ENCODE measurements at places on chromosomes 12 and 14.
A peak's percentile ranks its signal among the peaks of the same experiment; 100 is the strongest.

GRCh38 chr14:40164083-40164482 is 731.9 kb upstream of the FBXO33 start:
- no peak for DNase-seq

- no peak for DNase-seq
These were observed 72.2 kb downstream of the VCPKMT start for GRCh38 chr14:50044042-50044651.

DNA sequence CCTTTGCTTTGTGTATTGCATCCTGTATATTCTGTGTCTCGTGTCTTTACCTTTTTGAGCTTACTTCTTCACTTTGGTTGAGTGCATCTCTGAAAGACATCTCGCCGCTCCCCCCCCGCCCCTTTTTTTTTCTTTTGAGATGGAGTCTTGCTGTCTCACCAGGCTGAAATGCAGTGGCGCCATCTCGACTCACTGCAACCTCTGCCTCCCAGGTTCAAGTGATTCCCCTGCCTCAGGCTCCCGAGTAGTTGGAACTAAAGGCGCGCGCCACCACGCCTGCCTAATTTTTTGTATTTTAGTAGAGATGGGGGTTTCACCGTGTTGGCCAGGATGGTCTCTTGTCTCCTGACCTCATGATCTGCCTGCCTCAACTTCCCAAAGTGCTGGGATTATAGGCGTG is 49.9 kb downstream of the DIP2B start:
- DNase-seq, result no peak

GRCh38 chr14:96922986-96923385 is 125.8 kb downstream of the VRK1 start:
- no peak for DNase-seq

DNA sequence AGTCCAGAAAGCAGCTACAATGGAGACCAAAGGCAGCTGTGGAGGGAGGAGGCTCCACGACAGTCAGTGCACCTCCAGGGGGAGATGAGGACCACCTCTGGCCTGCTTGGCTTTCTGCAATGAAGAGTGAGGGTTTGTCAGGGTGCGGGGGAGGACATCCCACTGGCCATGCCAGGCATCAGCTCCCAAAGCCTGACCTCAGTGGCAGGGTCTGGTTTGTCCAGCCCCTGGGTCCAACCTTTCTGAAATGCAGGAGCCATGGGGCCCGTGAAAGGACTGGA is 35.2 kb downstream of the SLC6A12 start:
- no peak for DNase-seq

GRCh38 chr12:82099216-82099615 is 259.0 kb downstream of the CCDC59 start:
- DNase-seq, result peak; percentile 37

DNA sequence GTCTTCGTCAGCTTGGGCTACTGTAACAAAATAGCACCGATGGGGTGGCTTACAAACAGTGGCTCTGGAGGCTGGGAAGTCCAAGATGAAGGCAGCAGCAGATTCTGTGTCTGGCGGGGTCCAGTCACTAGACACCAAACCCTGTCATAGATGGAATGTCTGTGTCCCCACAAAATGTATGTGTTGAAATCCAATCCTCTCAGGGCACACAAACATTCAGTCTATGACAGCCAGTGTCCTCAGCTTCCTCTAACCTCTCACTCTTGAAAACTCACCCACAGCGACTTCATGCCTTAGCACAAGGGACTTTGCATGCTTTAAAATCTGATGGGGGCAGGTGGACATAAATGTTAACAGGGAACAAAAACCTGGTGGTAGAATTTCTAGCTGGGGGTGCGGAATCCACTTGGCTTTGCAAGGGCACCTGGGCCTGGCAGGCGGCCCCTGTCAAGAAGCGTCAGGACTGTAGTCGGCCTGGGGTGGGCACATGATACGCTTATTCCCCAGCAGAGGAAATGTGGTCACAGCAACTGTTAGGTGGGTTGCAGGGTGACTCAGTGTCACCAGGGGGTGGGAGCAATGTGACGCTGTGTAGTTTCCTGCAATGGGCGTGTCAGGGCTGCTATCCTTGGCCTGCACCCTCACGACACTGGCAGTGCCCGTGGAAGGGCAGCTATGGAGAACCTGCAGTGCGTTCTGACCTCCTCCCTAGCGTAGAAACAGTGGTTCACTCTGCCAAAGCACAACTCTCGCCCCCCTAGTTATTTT is 17.7 kb downstream of the RIN3 start:
- DNase-seq, result no peak

DNA sequence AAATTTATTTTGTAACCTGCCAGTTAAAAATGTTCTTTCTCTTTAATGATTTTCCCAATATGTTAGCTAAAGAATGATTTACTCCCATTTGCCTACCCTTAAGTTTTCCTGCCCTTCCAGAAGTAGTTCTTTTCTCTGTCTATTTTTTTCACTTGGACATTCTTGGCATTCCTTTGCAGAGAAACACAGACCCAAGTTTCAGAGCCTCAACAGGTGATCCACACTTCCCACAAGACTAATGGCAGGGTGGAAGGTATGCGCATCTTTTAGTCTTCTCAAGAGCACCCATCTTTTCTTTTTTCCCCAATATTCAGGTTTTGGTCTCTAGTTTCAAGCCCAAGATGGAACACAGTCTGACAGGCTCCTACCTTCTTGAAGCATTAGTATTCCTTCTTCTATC is 420.7 kb downstream of the ADAMTS20 start:
- DNase-seq, result no peak

DNA sequence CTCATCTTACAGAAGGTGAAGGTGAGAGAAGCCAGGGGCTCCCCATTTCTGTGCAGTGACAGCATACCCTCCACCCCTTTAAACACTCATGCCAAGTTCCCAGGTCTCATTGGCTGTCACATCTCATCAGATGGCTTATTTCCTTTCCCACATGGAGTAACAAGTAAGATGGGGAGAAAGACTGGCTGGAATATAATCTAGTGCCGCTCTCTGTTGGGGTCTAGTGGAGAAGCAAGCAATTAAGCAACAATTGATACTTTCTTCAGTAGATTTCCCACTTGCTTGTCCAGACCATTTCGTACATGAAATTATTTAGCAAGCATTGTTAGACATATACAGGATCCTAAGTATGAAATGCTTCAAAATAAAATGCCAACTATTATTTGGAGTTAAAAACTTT is 92.2 kb downstream of the SLC5A8 start:
- DNase-seq, result no peak

- no peak for DNase-seq
These were observed 429.1 kb downstream of the RAD51B start for GRCh38 chr14:68248481-68249255.

- no peak for DNase-seq
These were observed 24.8 kb upstream of the FKBP4 start for GRCh38 chr12:2769866-2770533.

DNA sequence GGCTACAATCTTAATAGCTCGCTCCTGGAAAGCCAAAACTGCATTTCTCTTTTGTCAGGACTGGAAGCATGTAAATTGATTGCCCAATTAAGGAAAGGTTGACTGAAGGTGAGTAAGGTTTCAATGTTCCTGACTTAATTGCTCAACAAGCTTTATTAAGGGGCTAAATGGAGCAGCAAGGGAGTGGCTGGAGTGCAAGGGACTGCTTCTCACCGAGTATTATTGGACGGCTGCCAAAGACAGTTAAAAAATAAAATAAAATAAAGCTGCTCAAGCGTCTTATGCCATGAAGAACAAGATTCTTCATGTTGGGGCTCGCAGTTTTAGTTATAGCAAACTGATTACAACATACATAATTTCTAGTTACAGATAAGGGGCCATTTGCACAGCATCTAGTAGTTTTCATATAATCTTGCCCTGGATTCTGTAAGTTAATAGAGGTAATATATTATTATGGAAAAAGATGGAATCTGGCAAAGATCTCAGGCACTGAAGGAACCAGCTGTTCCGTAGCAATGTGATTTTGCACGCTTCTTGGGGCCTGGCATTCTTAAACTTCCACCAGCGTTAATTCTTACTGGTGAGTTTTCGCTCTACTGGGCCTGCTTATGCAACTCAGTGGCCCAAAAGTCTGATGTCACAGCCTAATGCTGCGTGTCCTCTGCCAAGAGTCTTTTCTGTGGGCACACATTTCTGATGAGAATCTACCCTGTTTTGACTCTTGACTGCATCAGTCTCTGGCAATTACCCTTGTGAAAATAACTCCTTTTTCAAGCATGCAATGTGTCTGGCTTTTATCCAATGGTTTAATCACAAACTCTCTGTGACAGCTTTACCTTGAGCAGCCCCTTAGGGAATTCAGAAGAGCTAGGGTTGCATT is 108.5 kb downstream of the SLC38A1 start:
- peak; percentile 92 for DNase-seq

GRCh38 chr12:54882079-54882478 is 27.8 kb downstream of the MUCL1 start:
- no peak for DNase-seq

- no peak for DNase-seq
These were observed 99.0 kb downstream of the LIN7A start for GRCh38 chr12:80838708-80839107.

DNA sequence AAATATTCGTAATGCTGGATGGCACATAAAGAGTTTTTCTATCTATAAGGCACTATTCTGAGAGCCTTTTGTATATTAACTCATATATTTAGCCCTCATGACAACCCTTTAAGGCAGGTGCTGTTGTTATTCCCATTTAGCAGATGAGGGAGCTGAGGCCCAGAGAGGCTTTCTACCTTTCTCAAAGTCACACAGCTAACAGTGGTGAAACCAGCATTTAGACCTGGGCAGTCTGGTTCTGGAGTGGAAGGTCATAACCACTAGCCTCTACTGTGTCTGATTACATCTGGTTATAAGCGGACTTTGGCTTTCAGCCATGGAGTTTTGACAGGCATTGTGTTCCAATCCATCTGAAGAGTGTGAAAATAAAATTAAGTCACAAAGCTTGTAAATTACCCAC is 41.2 kb upstream of the HDAC7 start:
- DNase-seq, result no peak

DNA sequence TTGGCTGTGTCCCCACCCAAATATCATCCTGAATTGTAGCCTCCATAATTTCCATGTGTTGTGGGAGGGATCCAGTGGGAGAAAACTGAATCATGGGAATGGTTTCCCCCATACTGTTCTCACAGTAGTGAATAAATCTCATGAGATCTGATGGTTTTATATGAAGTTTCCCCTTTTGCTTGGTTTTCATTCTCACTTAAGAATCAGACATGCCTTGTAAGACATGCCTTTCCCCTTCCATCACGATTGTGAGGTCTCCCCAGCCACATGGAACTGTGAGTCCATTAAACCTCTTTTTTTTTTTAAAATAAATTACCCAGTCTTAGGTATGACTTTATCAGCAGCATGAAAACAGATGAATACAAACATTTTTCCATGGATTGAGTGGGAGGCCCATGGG is 652.9 kb downstream of the ETNK1 start:
- DNase-seq, result no peak

DNA sequence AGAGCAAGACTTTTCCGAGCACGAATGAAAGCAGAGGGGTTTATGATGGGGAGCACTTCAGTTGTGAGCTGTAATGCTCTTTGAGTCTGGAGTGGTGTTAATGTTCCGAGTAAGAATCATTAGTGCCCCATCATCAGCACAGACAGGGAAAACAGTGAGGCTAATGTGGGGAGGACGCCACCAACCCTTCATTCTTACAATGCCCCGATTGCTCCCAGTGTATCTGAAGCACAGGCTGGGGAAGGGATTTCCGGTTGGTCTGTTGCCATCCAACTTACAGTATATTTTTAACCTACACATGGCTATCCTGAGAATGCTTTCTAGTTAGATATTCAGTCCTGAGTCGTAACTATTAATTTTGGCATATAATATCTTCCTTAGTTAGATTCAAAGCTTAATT is 141.6 kb downstream of the APAF1 start:
- DNase-seq, result no peak

- DNase-seq, result no peak
These were observed 108.4 kb downstream of the EMP1 start for GRCh38 chr12:13304924-13305323.

- no peak for DNase-seq
These were observed 432.2 kb upstream of the ATXN7L3B start for GRCh38 chr12:74105434-74105833.

DNA sequence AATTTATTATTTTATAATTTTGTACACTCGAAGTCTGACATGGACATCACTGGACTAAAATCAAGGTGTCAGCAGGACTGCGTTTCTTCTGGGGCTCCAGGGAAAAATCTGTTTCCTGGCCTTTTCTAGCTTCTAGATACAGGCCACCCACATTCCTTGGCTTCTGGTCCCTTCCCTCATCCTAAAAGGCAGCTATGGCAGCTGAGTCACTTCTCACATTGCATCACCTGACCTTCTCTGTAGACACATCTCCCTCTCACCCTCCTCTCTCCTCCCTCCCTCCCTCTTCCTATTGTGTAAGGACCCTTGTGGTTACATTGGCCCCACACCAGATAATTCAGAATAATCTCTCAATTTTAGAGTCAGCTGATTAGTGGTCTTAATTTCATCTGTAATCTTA is 92.4 kb downstream of the RPS6KA5 start:
- DNase-seq, result no peak

- peak; percentile 16 for DNase-seq
These were observed 1.4 kb downstream of the TMTC1 start for GRCh38 chr12:29782285-29782870.

DNA sequence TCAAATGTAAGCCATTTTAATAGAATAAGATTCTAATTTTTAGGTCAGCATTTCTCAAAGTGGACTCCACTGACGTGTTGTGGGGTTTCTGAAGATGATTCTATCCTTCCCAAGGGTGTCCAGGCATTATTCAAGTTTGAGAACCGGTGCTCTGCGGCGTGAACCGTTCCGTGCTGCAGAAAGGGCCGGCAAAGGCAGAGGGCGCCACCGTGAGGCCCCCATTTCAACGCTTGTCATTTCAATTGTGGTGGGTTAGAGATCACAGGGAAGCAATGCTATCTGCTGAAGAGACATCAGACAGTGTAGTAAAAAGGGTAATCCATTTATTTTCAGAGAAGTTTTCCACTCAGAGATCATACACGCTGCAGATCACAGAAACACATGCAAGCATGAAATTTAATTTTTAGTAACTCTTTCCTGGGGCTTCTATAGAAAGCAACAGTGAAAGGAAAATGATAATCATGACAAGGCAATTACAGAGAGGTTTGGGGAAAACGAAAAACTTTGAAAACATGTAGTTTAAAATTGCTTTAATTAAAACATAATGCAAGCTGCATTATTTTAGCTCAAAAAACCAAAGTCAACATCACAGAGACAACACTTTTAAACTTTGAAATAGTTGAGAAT is 201.7 kb downstream of the EXOC5 start:
- DNase-seq, result no peak

- DNase-seq, result no peak
These were observed 845 bp downstream of the TMEM132C start for GRCh38 chr12:128267651-128268378.

- no peak for DNase-seq
These were observed 16.1 kb downstream of the PLEK2 start for GRCh38 chr14:67395876-67396189.

- DNase-seq, result no peak
These were observed 154.4 kb downstream of the KCNK10 start for GRCh38 chr14:88168498-88169165.

Measured in kidney epithelial cell (primary cell).